Thyroid gland (tissue), 4 donors: ENCODE measurements at places on chromosomes 12 and 14. TPM values are rescaled to one million over a fixed set of nuclear protein-coding genes. Genes with fewer than 3 reads are reported as not detected.

- DNase-seq, result no peak
- no peak overlapping the region for H3K27ac ChIP-seq
- no peak overlapping the region for H3K4me3 ChIP-seq
- H3K27me3 ChIP-seq, result no peaks in the 10 kb centered on the region
These were observed 84.9 kb upstream of the PWP1 start for GRCh38 chr12:107600581-107601144.

PAX9 gene
- 4.9 TPM for total RNA-seq

DNA sequence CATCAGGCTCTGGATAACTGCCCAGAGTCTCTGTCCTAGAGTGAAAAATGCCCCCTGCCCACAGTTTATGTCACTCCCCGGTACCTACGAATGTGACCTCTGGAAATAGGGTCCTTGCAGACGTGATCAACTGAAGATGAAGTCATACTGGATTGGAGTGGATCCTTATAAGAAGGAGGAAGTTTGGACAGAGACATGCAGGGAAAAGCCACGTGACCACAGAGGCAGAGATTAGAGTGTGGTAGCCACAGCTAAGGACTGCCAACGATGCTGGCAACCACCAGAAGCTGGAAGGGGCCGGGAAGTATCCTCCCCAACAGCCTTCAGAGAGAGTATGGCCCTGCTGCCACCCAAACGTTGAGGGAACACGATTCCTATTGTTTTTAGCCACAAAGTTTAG, 101.2 kb upstream of the NCOR2 start:
- no peak overlapping the region for H3K4me3 ChIP-seq
- H3K27ac ChIP-seq, result no peak overlapping the region
- H3K36me3 ChIP-seq, result no peaks in the 10 kb centered on the region
- no peaks in the 10 kb centered on the region for H3K4me1 ChIP-seq
- DNase-seq, result no peak
- H3K27me3 ChIP-seq, result no peaks in the 10 kb centered on the region

GPD1 gene
- 10.6 TPM for total RNA-seq

KCNC2 gene
- total RNA-seq, result not detected

GRCh38 chr12:116053479-116054200, 223.9 kb downstream of the MED13L start:
- peak; percentile 32 for DNase-seq
- H3K27me3 ChIP-seq, result no peaks in the 10 kb centered on the region
- peaks cover 56% of the 10 kb centered on the region for H3K4me1 ChIP-seq
- H3K27ac ChIP-seq, result no peak overlapping the region
- H3K36me3 ChIP-seq, result no peaks in the 10 kb centered on the region
- H3K4me3 ChIP-seq, result no peak overlapping the region

PZP gene
- total RNA-seq, result not detected

DNA sequence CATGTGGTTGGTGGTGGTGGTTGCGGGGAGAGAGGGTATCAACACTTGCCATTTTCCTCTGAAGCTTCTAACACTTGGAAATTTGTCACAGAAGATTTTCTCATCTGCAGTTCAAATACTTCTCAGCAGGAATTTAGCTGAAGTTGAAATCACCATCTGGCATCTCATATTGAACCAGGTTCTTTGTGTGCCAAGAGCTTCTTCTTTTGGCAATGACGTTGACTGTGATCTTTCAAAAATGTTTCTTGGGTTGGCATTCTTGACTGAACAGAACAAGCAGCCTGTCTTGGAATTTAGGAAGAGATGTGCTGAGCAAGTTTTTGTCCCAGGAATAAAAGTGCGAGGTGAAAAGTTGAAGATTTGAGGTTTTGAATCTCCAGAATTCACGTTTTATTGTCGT, 8.7 kb upstream of the NIN start:
- no peak for DNase-seq
- no peaks in the 10 kb centered on the region for H3K4me1 ChIP-seq
- H3K4me3 ChIP-seq, result no peak overlapping the region
- H3K36me3 ChIP-seq, result no peaks in the 10 kb centered on the region
- H3K27me3 ChIP-seq, result no peaks in the 10 kb centered on the region

GRCh38 chr12:52867152-52867551, 18.4 kb upstream of the KRT78 start:
- H3K27me3 ChIP-seq, result no peaks in the 10 kb centered on the region
- DNase-seq, result no peak
- H3K36me3 ChIP-seq, result no peaks in the 10 kb centered on the region
- no peak overlapping the region for H3K4me3 ChIP-seq
